ENCODE measurements at places on chromosomes 7 and 10.
A peak's percentile ranks its signal among the peaks of the same experiment; 100 is the strongest.

DNA sequence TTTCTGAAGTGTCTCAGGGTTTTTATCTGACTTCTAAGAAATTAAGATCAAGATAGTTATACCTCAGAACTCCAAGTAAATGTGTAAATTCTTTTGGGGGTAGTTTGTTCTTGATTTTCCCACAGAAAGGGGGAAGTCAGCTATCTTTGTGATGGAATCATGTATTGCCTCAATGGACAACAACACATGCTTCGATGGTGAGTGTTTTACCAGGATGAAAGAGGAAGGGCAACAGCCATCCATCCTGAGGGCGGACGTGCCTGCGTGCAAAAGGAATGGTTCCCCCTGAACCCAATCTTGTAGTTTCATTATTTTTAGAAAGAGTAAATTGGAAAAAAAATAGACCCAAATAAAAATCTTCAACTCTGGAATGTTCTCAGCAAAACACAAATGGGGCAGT is 67.2 kb upstream of the ZPBP start:
- H3K4me1 ChIP-seq = peaks cover 70% of the 10 kb centered on the region
- DNase-seq = no peak
- no peak overlapping the region for H3K4me3 ChIP-seq
- peak overlapping the region; percentile 49 for H3K27ac ChIP-seq

DNA sequence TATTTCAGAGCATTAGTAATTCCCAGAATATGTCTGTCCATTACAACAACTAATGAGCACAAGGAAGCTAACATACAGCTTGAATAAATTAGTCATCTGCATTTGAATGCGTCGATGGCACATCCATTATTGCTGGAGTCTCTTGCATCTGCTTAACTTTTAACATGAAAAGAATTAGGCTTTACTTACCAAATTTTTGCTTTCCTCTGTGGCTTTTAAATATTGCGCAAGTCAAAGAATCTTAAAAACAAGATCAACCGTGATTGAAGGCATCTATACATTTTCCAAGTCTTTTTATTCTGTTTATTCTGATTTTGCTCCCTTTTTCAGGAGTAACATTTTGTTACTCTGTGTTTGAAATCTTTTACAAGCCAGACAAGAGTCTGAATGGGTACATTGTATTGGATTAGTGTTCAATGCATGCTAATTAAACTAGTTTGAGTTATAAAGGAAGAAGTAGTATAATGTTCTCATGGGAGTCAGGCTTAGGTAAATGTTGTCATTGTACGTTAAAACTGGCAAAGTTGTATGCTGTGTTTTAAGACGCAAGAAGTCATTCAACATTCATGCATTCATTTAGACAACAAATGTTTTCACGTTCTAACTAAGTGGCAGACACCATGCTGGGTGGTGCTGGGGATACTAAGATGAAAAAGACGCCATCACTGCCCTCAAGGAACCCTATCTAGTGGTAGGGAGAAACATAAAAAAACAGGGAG is 4.0 kb upstream of the CACNB2 start:
- H3K27ac ChIP-seq = no peak overlapping the region
- no peak overlapping the region for H3K4me3 ChIP-seq
- peaks cover 1% of the 10 kb centered on the region for H3K4me1 ChIP-seq

DNA sequence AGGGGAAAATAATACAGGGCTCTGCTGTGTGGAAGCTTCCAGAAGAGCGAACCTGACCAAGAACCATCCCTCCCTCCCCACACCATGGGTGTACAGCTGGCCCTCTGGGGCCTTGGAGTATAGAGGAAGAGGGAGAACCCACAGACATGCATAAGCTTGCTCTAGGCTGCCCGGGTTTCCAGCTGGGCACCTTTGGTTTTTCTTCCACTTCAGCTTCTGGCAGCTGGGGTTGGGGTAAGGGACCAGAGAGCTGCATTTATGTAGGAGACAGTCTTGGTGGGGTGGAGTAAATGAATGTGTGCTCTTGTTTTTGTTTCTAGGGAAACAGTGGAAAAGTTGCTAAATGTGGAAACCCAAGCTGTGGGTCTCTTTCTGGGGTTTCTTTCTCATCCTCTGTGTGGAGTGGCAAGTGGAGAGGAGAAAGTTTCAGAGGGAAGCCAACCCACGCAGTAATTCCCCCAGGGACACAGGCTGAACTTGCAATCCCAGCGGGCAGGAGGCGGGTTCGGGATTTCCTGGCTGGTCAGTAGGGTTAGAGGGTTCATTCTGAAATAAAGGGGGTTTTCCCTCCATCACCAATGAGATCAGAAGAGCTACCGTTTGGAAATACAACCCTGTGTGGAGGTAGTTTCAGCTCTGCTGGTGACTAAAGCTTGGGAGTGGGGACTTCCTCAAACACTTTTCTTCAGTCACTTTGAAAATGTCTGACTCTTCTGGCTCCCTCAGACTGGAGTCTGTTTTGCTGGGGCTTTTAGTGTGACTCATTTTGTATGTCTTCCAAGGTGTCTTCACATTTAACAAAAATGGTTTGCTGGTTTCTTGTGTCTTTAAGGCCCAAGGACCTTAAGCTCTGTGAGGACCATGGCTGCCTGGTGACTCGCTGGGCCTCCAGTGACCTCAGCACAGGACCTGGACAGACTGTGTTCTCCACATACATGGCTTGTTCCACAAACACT is 22.2 kb upstream of the SRGN start:
- H3K27me3 ChIP-seq = no peaks in the 10 kb centered on the region
- H3K4me1 ChIP-seq = peaks cover 51% of the 10 kb centered on the region
- H3K4me3 ChIP-seq = peak overlapping the region; percentile 64

DNA sequence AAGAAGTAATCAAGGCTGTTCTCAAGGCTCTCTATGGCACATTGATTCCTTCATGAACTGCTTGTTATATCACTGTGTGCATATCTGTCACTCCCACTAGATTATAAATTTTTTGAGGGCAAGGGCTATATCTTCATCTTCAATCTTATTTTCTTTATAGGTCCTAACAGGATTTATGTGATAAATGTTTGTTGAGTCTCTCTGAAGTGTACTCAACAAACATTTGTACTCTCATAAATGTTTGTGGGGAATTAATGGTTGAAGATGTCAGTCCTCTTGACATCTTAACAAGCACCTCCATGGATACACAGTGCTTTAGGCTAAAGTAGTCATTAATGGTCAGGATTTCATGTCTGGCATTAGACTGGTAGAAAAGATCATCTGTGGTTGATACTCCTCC is 143.2 kb downstream of the RNLS start:
- no peaks in the 10 kb centered on the region for H3K36me3 ChIP-seq
- DNase-seq = no peak
- H3K4me3 ChIP-seq = no peak overlapping the region
- H3K27ac ChIP-seq = no peak overlapping the region
- H3K27me3 ChIP-seq = no peaks in the 10 kb centered on the region

DNA sequence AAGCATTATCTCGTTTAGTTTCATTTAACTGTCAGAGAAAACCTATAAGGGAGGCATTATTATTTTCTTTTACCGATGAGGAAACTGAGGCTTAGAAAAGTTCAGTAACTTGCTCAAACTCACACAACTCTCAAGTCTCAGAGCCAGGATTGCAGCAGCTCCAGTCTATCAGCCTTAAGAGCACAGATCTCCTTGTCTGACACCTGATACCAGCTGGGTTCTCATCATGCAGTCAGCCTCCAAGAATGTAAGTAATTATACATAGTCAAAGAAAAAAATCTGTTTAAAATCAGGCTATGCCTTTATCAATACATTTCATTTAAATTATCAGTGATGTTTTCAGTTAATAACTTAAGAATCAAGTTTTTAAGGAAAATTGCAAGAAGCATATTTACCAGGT is 236.6 kb upstream of the TCF7L2 start:
- H3K27me3 ChIP-seq = no peaks in the 10 kb centered on the region
- no peaks in the 10 kb centered on the region for H3K4me1 ChIP-seq
- no peak overlapping the region for H3K4me3 ChIP-seq
- no peak for DNase-seq
- H3K36me3 ChIP-seq = peaks cover 52% of the 10 kb centered on the region
- no peak overlapping the region for H3K27ac ChIP-seq

DNA sequence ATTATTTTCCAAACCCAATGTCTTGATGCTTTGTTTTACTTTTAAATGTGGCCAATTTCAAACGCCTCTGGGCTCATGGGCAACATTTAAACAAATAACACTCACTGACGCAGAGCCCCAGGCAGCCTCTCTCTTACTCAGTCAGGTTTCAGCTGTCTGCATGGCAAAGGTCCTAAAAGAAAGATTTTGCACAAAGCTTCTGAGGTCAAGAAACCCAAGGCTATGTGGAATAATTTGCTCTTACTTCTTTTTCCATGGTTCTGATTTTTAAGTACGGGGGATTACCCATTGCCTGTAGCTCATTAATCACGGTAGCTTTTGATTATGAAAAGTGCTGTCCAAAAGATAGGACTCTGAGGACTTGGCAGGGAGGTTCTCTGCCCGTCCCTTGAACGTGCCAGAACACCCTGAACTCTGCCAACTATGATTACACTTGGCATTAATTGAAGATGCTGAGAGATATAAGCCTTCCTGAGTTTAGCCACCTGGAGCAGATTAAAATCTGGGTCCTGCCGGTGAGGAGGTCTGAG is 14.1 kb upstream of the MSRB2 start:
- DNase-seq = no peak
- no peak overlapping the region for H3K27ac ChIP-seq
- no peaks in the 10 kb centered on the region for H3K4me1 ChIP-seq
- H3K27me3 ChIP-seq = peaks cover 50% of the 10 kb centered on the region
- no peak overlapping the region for H3K4me3 ChIP-seq

DNA sequence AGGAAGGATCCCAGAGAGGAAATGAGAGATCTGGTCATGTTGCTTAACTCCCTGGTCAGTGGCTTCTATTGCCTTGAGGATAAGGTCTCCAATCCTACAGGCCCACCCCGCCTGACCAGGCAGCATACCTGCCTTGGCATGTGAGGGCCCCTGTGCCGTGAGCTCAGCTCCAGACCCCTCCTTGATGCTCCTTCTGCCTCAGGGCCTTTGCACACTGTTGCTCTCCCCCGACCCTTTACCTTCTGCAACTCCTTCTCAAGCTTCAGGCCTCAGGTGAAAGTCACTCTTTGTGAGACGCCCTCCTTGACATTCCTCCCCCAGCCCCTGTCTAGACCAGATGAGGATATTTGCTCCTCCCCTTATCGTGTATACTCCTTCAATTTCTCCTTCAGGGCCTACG is 62.8 kb downstream of the FAM241B start:
- no peak overlapping the region for H3K27ac ChIP-seq
- no peak overlapping the region for H3K4me3 ChIP-seq
- H3K27me3 ChIP-seq = no peaks in the 10 kb centered on the region

DNA sequence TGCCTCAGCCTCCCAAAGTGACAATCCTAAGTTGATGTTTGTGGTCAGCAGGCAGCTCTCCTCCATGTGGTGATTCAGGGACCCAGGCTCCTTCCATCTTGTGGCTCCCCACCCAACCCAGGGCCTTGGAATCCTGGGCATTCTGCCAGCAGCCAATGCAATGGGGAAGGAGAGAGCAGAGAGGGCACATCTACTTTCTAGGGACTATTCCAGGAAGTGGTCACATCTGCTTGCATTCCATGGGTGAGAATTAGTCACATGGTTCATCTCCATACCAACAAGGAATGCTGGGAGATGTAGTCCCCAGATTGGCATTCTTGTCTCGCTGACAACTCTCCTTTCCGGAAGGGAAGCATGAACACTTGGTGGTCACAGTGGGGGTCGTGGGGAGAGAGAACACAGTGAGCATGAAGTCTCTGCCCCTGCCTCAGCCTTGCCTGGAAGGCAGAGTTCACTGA is 9.9 kb upstream of the SRRM3 start:
- no peak for DNase-seq
- H3K4me1 ChIP-seq = no peaks in the 10 kb centered on the region
- H3K36me3 ChIP-seq = peaks cover 2% of the 10 kb centered on the region
- H3K27me3 ChIP-seq = peaks cover 39% of the 10 kb centered on the region
- H3K4me3 ChIP-seq = no peak overlapping the region

DNA sequence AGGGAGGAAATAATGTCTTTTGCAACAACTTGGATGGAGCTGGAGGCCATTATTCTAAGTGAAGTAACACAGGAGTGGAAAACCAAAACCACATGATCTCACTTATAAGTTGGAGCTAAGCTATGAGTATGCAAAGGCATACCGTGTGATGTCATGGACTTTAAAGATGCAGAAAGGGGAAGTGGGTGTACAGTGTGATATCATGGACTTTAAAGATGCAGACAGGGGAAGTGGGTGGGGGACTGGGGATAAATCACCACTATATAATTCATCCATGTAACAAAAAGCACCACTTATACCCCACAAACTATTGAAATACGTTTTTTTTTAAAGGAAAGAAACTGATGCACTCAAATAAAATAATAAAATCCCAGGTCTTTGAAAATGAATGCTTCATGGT is 29.5 kb downstream of the LYZL2 start:
- no peak overlapping the region for H3K27ac ChIP-seq
- no peak for DNase-seq
- H3K36me3 ChIP-seq = no peaks in the 10 kb centered on the region
- no peak overlapping the region for H3K4me3 ChIP-seq

GRCh38 chr7:29109899-29110298 is 36.4 kb downstream of the CPVL start:
- DNase-seq = no peak
- H3K27ac ChIP-seq = no peak overlapping the region
- no peaks in the 10 kb centered on the region for H3K36me3 ChIP-seq

GRCh38 chr7:28296571-28297483 is 115.5 kb upstream of the CREB5 start:
- H3K27me3 ChIP-seq = no peaks in the 10 kb centered on the region
- no peak overlapping the region for H3K27ac ChIP-seq
- H3K4me3 ChIP-seq = no peak overlapping the region
- no peak for DNase-seq

- peaks cover 7% of the 10 kb centered on the region for H3K4me1 ChIP-seq
- no peak overlapping the region for H3K27ac ChIP-seq
- DNase-seq = no peak
- no peak overlapping the region for H3K4me3 ChIP-seq
These were observed 98.4 kb downstream of the ADARB2 start for GRCh38 chr10:1638889-1639419.

GRCh38 chr7:1741751-1742554 is 71.9 kb downstream of the ELFN1 start:
- peak overlapping the region; percentile 46 for H3K4me3 ChIP-seq
- peaks cover 44% of the 10 kb centered on the region for H3K27me3 ChIP-seq
- H3K4me1 ChIP-seq = peaks cover 32% of the 10 kb centered on the region
- no peak for DNase-seq
- H3K36me3 ChIP-seq = peaks cover 3% of the 10 kb centered on the region

- H3K27ac ChIP-seq = no peak overlapping the region
- no peaks in the 10 kb centered on the region for H3K27me3 ChIP-seq
These were observed 13.9 kb downstream of the FKBP6 start for GRCh38 chr7:73341877-73342276.
